ENCODE measurements at places on chromosomes 12 and 14.

- no peak for DNase-seq
Measured at GRCh38 chr14:72513965-72514659, 379.8 kb downstream of the DPF3 start.

DNA sequence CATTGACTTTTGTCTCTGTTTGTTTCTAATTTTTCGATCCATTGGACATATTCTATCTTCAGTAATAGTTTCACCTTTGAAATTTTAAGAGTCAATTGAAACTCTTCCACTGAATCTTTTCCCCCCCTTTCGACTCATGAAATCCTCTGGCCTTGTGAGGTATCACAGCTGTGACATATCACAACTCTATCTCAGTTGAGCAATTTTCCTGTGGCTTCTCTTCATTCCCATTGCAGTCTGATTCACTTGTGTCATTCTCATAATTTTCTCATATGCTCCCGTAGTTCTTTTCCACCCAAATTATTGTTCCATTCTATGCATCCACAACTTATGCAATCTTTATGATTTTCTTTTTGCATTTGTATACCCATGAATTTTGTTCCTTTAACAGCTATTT lies 261.6 kb downstream of the DACT1 start:
- DNase-seq: no peak

DNA sequence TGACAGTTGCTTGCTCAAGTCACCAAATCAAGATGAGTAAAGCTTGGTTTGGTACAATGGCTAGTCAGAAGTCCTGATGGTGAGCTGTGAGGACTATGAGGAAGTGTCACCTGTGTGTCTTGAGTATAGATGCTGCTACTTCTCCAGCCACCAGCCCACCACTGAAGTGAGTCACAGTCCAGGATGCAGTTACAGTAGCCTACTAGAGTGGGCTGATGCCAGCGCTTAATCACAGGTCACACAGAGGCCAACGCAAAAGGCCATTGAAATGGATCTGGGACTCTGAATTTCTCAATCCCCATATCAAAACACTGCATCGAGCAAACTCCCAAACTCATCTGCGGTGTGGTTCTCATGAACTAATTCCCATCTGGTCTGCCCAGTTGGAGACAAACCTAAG lies 223.1 kb downstream of the ANO6 start:
- DNase-seq: no peak

DNA sequence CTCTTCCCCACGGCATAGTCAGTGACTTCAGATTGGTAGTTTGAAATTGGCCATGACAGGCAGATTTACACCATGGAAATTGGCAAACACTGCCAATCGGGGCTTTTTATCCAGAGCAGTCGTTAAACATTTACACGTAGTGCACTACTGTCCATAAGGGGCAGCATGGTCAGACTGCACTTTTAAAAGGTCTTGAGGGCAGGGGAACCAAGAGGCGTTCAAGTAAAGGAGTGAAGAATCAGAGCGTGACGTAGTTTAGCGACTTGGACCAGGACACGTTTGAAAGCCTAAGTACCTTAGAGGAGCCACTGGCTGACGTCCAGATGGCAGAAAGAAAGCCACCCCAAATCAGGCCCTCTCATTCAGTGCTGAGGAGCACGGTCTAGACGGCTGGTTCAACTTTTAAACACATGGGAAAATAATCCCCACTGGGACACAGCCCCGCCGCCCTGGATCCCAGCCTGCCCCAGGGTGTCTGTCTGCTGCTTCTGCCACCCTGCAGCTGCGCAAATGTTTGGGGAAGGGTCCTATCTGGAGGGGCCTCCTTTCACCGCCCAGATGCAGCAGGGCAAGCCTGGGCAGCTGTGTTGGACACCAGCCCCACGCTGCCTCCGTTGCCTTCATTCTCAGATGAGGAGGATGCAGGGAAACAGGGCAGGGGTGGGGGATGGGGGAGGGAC lies 52.5 kb upstream of the PPP2R5C start:
- no peak for DNase-seq

GRCh38 chr12:31021809-31022494 lies 51.7 kb upstream of the DDX11 start:
- DNase-seq: no peak

- DNase-seq: no peak
Measured at GRCh38 chr14:46487582-46488350, 163.8 kb downstream of the RPL10L start.

DNA sequence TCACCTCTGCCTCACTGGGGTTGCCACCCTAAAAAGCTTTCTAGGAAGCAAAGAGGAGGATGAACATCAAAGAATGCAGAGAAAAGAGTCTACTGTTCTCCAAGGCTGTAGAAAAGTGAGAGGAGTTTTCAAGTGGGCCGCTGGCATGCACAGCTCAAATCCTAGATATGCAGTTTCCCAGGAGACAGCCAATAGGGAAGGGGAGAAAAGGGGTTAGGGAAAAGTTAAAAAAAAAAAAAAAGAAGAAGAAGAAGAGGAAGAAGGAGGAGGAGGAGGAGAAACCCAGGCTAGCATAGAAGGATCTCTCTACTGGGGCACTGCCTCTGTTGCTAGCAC lies 682 bp downstream of the BATF start:
- DNase-seq: no peak

GRCh38 chr14:68178282-68178681 lies 358.7 kb downstream of the RAD51B start:
- DNase-seq: no peak

GRCh38 chr14:67068251-67068650 lies 121.0 kb upstream of the GARIN2 start:
- no peak for DNase-seq

DNA sequence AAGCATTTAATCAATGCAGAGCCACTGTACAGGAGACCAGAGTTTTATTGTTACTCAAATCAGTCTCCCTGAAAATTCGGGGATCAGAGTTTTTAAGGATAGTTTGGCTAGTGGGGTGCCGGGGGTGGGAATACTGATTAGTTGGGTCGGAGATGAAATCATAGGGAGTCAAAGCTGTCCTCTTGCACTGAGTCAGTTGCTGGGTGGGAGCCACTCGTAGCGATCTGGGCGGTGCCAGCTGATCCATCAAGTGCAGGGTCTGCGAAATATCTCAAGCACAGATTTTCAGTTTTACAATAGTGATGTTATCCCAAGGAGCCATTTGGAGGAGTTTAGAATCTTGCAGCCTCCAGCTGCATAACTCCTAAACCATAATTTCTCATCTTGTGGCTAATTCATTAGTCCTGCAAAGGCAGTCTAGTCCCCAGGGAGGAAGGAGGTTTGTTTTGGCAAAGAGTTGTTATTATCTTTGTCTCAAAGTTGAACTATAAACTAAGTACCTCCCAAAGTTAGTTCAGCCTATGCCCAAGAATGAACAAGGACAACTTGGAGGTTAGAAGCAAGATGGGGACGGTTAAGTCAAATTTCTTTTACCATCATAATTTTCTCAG lies 169.4 kb upstream of the PLEKHG7 start:
- DNase-seq: no peak

DNA sequence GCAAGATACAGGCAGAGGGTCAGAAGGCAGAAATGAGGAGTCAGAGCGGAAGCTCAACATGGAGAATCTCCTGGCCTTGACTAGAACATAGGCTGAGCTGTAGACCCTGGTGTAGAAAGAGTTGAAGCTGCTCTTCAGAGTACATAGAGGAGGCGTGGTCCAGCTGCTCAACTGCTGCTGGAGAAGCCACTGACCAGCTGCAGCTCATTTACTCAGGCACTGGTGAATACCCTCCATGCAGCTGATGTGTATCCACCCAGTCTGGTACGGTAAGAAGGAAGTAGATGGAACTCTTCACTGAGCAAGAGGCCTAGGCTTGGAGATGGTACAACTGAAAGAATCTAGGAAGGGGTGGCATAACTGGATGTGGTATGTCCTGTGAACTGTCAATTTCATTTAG lies 148.8 kb upstream of the DHRS4 start:
- DNase-seq: no peak

- no peak for DNase-seq
Measured at GRCh38 chr12:4282892-4283511, 9.4 kb downstream of the CCND2 start.

DNA sequence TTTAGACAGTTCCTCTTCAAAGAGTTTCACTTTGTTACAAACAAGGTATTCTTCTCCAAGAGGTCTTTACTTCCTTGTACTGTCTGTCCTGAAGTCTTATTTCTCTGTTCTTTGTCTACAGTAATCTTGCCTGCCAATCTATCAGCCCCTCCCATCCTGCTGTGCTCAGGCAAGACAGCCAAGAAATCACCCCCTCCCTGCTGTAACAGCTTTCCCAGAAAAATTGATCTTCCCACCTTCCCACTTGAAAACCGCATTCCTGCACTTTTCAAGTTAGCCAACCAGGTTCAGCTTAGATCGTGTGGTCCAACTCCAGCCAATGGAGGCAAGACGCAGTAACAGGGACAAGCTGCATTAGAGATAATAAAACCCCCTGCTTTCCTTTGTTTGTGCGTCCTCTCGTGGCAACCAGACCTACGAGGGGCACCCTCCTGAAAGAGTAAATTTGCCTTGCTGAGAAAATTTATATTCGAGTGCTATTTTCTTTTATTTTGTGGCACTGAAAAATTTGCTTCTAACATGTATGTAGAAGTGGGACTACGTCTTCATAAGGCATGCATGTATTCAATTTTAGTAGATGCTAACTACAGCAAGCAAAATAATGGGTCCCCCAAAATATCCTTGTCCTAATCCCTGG lies 46.5 kb upstream of the ESR2 start:
- no peak for DNase-seq

DNA sequence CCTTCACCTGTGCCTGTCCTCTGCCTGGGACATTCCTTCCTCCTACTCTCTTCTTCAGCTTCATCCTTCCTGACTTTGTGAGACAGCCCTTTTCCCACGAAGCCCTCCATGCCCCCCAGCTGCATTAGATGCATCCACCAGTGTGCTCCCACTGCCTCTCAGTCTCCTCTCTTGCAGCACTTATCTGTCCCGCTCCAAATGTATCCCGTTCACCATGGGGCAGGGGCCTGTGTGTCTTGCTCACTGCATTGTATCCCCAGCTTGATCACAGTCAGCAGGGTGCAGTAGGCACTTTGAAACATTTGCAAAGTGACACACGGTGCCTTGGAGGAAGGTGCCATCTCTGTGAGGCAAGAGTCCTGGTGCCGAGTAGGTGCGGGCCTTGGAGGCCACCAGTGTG lies 104.0 kb downstream of the SLC25A47 start:
- no peak for DNase-seq

DNA sequence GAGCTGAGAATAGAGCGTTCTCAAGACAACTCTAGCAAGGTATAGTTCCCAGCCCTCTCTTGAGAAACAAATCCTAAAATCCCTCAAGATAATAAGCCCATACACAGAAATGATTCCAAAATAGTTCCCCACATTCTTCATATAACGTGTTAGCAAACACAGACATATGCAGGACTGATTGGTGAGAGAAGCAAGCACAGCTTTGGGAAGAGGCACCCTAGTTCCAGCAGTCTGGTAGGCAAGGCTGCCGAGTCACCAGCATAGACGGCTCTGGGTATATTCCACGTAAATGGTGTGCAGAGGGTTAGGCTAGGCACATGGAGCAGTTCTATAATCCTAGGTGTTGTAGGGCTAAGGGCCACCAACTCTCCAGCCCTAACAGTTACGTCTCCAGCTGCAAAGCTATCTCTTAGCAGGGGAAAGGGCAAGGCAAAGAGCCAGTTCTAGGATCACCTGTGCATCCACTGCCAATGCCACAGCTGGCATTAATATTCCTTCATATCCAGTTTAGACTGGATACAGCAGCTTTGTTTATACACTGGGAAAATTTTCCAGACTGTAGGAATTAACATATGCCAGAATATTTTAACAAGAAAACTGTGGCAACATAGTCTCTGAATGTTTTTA lies 52.9 kb downstream of the SH2B3 start:
- no peak for DNase-seq

DNA sequence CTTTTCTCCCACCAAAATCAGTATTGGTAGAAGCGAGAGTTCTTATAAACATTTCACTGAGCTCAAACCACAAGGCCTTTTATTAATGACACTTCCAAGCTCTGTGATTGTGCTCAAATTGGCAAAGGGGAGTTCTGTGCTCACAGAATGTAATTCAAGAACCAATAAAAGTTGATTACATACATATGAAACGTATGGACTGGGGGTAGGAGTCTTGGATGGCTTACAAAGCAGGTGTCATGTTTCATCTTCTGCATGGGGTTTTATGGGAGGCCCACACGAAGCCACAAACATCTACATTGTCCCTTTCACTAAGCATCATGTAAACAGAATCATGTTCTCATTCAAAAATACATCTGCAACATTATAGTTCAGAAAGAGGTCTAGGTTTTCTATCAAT lies 828.3 kb downstream of the VRK1 start:
- no peak for DNase-seq

DNA sequence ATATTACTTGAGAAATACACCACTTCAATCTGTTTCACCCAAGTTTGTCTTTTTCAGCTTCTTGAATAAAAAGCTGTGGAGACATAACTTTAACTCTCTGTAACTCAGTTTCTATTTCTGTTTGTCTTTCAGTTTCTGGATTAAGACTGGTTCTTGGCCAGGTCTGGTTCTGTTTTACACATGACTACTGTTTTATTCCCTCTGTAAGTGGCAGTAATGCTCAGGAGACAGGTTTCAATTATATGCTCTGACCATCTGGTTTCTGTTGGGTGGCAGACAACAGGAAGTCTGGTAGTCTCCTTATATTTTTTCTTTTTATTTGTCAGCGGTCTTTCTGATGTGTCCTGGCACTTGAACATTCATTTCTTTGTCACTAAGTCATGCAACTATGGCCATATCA lies 102.9 kb downstream of the RPS29 start:
- DNase-seq: no peak

DNA sequence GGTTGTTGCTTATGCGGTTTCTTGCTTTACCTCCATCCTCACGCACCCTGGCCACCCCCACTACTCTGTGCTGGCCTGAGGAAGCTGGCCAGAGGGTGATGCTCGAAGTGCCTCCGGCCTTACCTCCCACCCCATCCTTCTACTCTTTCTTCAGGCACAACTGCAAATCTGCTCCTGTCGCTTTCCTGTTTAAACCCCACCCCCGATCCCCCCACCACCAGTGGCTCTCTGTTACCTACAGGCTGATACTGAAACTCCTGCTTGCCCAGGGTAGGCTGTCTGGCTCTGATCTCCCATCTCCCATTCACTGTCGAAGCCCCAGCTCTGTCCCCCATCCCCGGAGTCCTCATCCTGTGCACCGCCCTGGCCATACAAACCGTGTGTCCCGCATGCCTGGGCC lies 111.5 kb downstream of the PRMT8 start:
- DNase-seq: no peak

DNA sequence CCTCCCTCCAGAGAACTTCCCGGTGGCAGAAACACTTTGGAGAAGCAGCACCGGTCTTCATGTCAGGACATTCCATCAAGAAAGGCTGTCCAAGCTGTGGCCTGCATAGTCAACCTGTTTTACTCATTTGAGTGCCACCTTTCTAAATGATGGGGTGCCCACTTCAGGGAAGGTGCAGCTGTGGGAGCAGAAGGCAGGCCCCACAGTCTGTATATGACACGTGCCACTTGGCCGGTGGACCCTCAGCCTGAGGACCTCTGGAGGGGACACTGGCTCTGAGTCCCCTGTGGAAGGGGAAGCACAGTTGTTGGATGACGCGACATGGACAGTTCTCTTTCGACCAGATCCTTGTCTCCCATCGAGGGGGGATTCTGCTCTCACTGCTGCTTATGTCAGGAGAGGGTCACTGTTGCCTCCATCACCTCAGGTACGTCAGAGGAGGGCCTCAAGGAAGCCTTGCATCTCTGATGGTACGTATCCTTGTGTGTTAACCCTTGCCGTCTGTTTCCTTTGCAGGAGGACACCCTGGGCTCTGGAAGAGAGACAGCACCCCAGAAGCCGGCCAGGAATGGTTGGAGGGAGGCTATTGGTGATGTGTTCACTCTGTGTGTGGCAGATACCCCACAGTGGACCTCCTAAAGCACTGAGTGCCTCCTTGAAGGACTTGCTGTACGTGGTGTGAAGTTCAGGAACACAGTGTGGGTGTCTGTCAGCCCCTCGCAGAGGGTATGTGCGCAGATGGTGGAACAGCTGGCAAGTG lies 132.1 kb upstream of the RTL1 start:
- peak; percentile 13 for DNase-seq

All from activated naive CD4-positive, alpha-beta T cell treated with anti-CD3 and anti-CD28 coated beads, Interleukin-2, amount 10 ng/mL, durations not matched to agents 7 days and 5 days (primary cell).